Keratinocyte (primary cell): ENCODE measurements at places on chromosomes 7 and 10. TPM values are rescaled to one million over a fixed set of nuclear protein-coding genes. Genes with fewer than 3 reads are reported as not detected.

Gene CYP2E1
- 0.73 to 0.77 TPM (median 0.77 TPM) in 3 replicates for polyA plus RNA-seq

Gene VWDE
- polyA plus RNA-seq, result 0.01 to 0.15 TPM (median 0.01 TPM) in 3 replicates

Gene CNOT4
- 8.2 to 12.6 TPM (median 11.4 TPM) in 3 replicates for polyA plus RNA-seq

Gene PRKG1
- polyA plus RNA-seq, result 0.06 to 0.30 TPM (median 0.24 TPM) in 3 replicates

Gene SPDYE16
- polyA plus RNA-seq, result not detected in 3 replicates

Gene AEBP1
- polyA plus RNA-seq, result 0.03 to 0.18 TPM (median 0.03 TPM) in 3 replicates

Gene GSDME
- polyA plus RNA-seq, result 81.7 to 105 TPM (median 95.6 TPM) in 3 replicates

Gene LIPK
- polyA plus RNA-seq, result 0.23 to 1.3 TPM (median 0.56 TPM) in 3 replicates

Gene FAM237B
- polyA plus RNA-seq, result not detected in 3 replicates

Gene TMEM236
- polyA plus RNA-seq, result 0.05 to 0.13 TPM (median 0.12 TPM) in 3 replicates

Gene ERVW-1
- not detected in 3 replicates for polyA plus RNA-seq

Gene MOGAT3
- polyA plus RNA-seq, result not detected in 3 replicates

Gene EGFR
- 109 to 159 TPM (median 120 TPM) in 3 replicates for polyA plus RNA-seq
